ENCODE measurements at places on chromosomes 1 and 21. TPM values are rescaled to one million over a fixed set of nuclear protein-coding genes. Genes with fewer than 3 reads are reported as not detected.
A peak's percentile ranks its signal among the peaks of the same experiment; 100 is the strongest.

DNA sequence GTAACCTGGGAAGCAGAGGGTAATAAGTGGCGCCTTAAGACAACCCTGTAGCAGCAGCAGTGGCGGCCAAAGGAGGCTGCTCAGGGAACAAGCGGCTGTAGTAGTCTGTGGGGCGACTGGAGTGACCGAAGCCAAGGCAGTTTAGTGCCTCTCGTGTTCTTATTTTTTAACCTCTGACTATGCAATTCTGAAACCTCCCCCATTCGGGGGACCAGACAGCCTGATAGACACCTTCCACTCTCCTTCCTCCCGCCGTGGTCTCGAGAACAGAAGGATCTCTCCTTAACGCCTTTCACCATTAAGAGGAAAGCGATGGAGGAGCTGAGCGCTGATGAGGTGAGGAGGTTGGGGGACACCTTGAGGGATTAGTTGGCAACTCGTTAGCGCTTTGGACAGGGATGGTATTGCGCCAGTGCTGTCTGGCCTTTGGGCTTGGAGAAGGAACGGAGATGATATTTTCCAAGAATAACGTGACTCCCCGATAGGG, 644 bp downstream of the UBE4B start:
- peak overlapping the region; percentile 83 for H3K4me3 ChIP-seq
- 0 out of 2 replicates have a peak, but pooled peaks cover 2% of the 10 kb centered on the region for H3K36me3 ChIP-seq
- peak overlapping the region; percentile 96 for H3K27ac ChIP-seq
- no peaks in the 10 kb centered on the region for H3K27me3 ChIP-seq

DNA sequence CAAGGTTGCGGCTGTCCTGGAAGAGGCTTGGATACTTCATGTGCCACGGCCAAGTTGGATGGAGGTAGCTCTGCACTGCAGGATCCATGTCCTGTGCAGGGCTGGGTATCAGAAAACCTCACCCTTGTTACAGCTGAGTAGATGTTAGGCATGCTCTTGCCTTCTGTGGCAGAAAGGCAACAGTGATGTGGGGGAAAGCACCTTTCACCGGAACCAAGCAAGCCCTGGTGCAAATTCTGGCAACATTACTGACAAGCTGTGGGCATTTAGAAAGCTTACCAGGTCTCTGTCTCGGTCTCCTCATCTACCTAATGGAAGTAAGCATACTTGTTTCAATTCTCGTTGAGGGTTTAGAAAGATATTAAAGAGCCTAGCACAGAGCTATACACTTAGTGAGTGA, 14.5 kb upstream of the CDCA8 start:
- 0 out of 2 replicates have a peak, but pooled peaks cover 3% of the 10 kb centered on the region for H3K4me1 ChIP-seq
- H3K36me3 ChIP-seq, result peaks cover 6% of the 10 kb centered on the region
- no peak overlapping the region for H3K27ac ChIP-seq
- no peaks in the 10 kb centered on the region for H3K27me3 ChIP-seq
- no peak overlapping the region for H3K4me3 ChIP-seq

DNA sequence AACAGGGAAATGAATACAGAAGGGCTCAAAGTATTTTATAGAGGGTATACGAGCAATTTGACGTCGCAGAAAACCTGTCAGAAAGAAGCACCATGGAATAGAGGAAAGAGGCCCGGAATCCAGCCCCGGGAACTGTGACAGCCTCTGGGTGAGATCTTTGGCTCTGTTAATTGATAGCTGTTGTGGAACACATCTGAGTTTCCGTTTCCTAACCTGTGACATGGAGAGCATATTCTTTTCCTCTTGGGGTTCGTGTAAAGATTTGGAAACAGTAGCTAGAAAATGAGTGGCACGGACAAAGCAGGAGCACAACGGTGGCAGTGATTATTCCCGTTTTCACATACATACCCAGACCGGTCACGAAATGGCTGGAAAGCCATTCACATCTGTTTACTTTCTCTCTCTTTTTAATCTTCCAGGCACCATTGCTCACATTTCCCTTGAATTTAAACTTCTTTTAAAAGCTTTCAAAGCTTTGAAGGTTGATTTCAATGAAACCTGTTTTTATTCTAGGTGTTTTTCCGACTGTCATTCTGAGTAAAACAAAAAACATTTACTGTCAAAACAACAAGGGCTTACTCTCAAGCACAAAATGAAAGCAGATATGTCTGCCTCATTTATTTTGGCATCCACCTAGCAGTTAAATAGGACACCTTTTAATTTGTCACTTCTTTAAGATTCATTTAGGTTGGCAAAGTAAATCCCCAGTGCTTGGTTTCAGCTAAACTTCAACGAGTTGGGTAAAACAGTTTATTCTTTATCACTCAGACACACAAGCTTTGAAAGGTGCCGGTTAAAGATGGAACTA, 26.7 kb upstream of the C8B start:
- peaks cover 18% of the 10 kb centered on the region for H3K4me1 ChIP-seq
- H3K27ac ChIP-seq, result no peak overlapping the region
- H3K27me3 ChIP-seq, result no peaks in the 10 kb centered on the region
- H3K4me3 ChIP-seq, result no peak overlapping the region

GRCh38 chr1:209768354-209768774, 12.5 kb downstream of the TRAF3IP3 start:
- H3K27ac ChIP-seq, result no peak overlapping the region
- DNase-seq, result no peak
- no peaks in the 10 kb centered on the region for H3K36me3 ChIP-seq
- peaks cover 5% of the 10 kb centered on the region for H3K27me3 ChIP-seq
- H3K4me1 ChIP-seq, result peaks cover 10% of the 10 kb centered on the region

DNA sequence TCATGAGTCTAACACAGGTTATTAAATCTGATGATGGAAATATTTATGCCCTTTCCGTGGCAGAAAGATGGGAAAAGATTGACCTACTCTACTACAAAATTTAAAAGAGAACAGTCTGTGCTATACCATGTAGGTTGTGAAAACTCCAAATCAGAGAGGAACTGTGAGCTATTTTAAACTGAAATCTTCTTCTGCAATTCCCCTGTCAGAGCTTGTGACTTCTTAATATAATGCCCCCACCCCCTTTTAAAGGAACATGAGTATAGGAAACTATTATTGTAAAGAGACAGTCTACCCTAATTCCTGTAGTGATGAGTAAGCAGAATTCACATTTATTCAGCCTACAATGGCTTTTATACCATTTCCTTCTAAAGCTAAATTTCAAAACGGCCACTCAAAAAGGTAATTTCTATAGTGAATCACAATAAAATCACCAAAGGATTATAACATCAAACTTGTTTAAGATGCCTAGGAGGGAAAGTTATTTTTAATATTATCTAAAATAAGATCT, 11.7 kb downstream of the DSCAM start:
- H3K4me1 ChIP-seq, result 0 out of 2 replicates have a peak, but pooled peaks cover 6% of the 10 kb centered on the region
- DNase-seq, result no peak

Gene LYPD8
- not detected for total RNA-seq

GRCh38 chr1:93542398-93542797, 94.5 kb downstream of the FNBP1L start:
- DNase-seq, result no peak
- H3K27me3 ChIP-seq, result no peaks in the 10 kb centered on the region
- no peak overlapping the region for H3K4me3 ChIP-seq

Gene CAPZA1
- total RNA-seq, result 86.6 TPM

Gene TMEM183A
- 99.8 TPM for total RNA-seq

Gene S100A5
- not detected for total RNA-seq

DNA sequence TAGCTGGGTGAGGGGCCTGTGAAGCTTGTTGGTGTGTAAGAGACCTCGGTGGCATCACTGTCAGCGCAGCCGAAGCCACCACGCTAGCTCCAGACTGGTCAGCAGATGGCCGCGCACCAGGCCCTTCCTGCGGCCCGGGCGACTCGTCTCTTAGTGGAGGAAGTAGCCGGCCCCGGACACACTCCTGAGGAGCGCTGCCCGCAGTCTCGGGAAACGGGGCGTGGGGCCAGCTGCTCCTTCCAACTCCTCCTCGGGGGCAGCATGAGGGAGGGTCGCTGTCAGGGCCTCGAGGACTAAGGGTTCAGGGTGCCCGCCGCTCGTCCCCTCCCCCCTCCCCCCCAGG, 20.4 kb downstream of the H3-3A start:
- H3K27ac ChIP-seq, result no peak overlapping the region
- DNase-seq, result peak; percentile 54
- no peaks in the 10 kb centered on the region for H3K36me3 ChIP-seq
- peaks cover 6% of the 10 kb centered on the region for H3K4me1 ChIP-seq

DNA sequence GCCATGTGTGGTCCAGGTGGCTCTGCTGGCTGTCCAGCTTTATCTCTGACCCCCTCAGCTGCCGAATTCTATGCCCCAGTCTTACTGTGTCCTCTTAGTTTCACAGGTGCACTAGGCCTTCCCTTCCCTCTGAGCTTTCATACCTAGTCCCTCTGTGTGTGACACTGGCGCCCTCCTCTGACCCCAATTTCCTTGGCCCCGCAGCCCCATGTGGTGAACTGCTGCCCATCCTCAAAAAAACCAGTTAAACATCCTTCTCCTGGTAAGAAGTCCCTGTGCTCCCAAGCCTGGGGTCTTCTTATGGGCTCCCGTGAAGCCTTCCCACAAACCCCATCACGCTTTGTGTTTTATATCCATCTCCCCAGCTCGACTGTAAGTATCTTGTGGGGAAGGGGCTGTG, 93.9 kb upstream of the TSPAN2 start:
- H3K36me3 ChIP-seq, result no peaks in the 10 kb centered on the region
- no peaks in the 10 kb centered on the region for H3K4me1 ChIP-seq
- DNase-seq, result peak; percentile 60
- H3K27me3 ChIP-seq, result no peaks in the 10 kb centered on the region
- H3K27ac ChIP-seq, result no peak overlapping the region

DNA sequence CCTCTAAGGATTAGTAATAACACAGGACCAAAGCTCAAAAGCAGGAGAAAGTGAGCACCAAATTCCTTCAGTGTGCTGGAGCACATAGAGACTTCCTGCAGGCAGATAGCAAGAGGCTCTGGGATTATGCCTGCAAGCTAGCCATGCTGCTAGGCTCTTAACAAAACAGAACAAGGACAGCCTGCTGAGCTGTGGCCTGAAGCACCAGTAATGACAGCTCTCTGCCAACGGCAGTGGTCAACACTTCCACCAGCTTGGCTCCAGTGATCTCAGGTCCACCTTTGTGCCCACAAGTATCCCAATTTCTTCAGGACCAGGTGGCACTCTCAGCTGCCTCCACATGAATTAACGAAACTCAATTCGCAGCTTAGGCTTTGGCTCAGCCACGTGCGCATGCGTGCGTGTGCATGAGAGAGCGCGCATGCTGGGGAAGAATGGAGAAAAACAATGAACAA, 64.2 kb downstream of the SLC45A1 start:
- peak overlapping the region; percentile 75 for H3K27ac ChIP-seq
- no peaks in the 10 kb centered on the region for H3K27me3 ChIP-seq
- peaks cover 81% of the 10 kb centered on the region for H3K4me1 ChIP-seq

GRCh38 chr1:33634806-33635205, 162.4 kb downstream of the ZSCAN20 start:
- H3K36me3 ChIP-seq, result peaks cover 11% of the 10 kb centered on the region
- H3K4me1 ChIP-seq, result peaks cover 31% of the 10 kb centered on the region
- no peak overlapping the region for H3K4me3 ChIP-seq
- H3K27ac ChIP-seq, result no peak overlapping the region
- H3K27me3 ChIP-seq, result peaks cover 20% of the 10 kb centered on the region

- no peak for DNase-seq
- no peak overlapping the region for H3K27ac ChIP-seq
- H3K27me3 ChIP-seq, result peaks cover 38% of the 10 kb centered on the region
- no peaks in the 10 kb centered on the region for H3K36me3 ChIP-seq
- peaks cover 26% of the 10 kb centered on the region for H3K4me1 ChIP-seq
Measured at GRCh38 chr1:17957588-17958267, 149.9 kb upstream of the IGSF21 start.

- no peak for DNase-seq
- H3K27me3 ChIP-seq, result no peaks in the 10 kb centered on the region
- H3K27ac ChIP-seq, result no peak overlapping the region
- no peaks in the 10 kb centered on the region for H3K36me3 ChIP-seq
Measured at GRCh38 chr1:203462878-203463277, 12.7 kb upstream of the PRELP start.

- H3K27me3 ChIP-seq, result no peaks in the 10 kb centered on the region
- no peaks in the 10 kb centered on the region for H3K36me3 ChIP-seq
- peaks cover 6% of the 10 kb centered on the region for H3K4me1 ChIP-seq
- no peak overlapping the region for H3K27ac ChIP-seq
Measured at GRCh38 chr21:38848187-38848609, 42.5 kb downstream of the ETS2 start.

- DNase-seq, result no peak
- no peaks in the 10 kb centered on the region for H3K27me3 ChIP-seq
- H3K4me3 ChIP-seq, result no peak overlapping the region
- no peaks in the 10 kb centered on the region for H3K4me1 ChIP-seq
- no peak overlapping the region for H3K27ac ChIP-seq
Measured at GRCh38 chr1:41611068-41611931, 126.8 kb upstream of the EDN2 start.

DNA sequence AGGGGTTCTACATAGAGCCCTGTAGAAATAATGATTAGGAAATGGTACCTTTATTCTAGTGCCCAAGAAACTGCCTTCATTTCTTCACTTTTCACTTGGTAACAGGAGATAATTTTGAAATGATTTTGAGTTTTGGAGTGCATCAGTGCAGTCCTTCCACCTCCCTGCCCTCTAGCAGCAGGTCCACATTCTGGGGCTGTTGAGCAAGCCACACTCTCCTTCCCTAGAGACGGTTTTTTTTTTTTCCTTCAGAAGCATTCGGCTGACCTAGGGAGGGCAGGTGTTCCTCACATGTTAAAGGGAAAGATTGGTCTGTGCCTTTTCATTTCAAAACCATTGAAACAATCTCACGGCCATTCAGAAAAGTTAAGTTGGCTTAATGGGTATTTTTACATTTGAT, 39.8 kb downstream of the SLC37A1 start:
- H3K4me3 ChIP-seq, result no peak overlapping the region
- no peak for DNase-seq
- H3K27ac ChIP-seq, result peak overlapping the region; percentile 76
- peaks cover 45% of the 10 kb centered on the region for H3K4me1 ChIP-seq
- H3K36me3 ChIP-seq, result peaks cover 28% of the 10 kb centered on the region

GRCh38 chr1:154911691-154912550, 24.6 kb downstream of the PMVK start:
- DNase-seq, result no peak
- H3K27ac ChIP-seq, result no peak overlapping the region
- H3K4me1 ChIP-seq, result 0 out of 2 replicates have a peak, but pooled peaks cover 3% of the 10 kb centered on the region
- H3K27me3 ChIP-seq, result peaks cover 7% of the 10 kb centered on the region
- no peak overlapping the region for H3K4me3 ChIP-seq

DNA sequence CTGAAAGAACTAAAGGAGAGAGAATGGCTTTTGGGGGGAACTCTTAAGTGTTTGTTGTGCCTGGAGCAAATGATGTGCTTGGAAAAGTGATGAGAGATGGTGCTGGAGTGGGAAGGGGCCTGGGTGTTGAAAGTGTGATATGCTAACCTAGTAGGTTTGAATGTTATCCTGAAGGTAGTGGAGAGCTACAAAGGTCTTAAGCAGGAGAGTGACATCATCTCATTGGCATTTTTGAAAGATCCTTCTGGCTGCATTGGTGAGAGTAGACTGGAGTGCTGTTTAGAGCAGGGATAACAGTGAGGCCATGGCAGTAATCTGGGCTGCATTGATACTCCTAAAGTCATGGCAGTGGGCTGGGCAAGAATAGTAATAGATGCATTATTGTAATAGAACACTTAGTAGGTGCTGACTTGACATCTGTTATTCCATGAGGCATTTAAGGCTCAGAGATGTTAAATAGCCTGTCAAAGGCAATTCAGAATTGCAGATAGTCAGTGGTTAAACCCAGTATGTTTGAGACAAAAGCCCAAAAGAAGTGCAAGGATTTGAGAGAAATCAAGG, 44.5 kb downstream of the MDM4 start:
- no peak for DNase-seq
- H3K27me3 ChIP-seq, result no peaks in the 10 kb centered on the region
- H3K4me3 ChIP-seq, result no peak overlapping the region
- peak overlapping the region; percentile 8 for H3K27ac ChIP-seq
- H3K36me3 ChIP-seq, result 0 out of 2 replicates have a peak, but pooled peaks cover 3% of the 10 kb centered on the region
- H3K4me1 ChIP-seq, result peaks cover 28% of the 10 kb centered on the region

Gene LPAR3
- 26.8 TPM for total RNA-seq

- H3K4me1 ChIP-seq, result peaks cover 82% of the 10 kb centered on the region
- H3K27ac ChIP-seq, result no peak overlapping the region
- peaks cover 2% of the 10 kb centered on the region for H3K27me3 ChIP-seq
- no peaks in the 10 kb centered on the region for H3K36me3 ChIP-seq
Measured at GRCh38 chr1:205351984-205352713, 4.6 kb downstream of the KLHDC8A start.

Gene GSTM5
- total RNA-seq, result 0.09 TPM

Gene MYCL
- 32.2 TPM for total RNA-seq

All from WTC11 (cell line).